ENCODE measurements at places on chromosomes 13 and 19.

- no peak for DNase-seq
These were observed 7.1 kb downstream of the LDLR start for GRCh38 chr19:11096210-11096841.

- DNase-seq: no peak
These were observed 5.4 kb downstream of the ATP4B start for GRCh38 chr13:113652404-113653263.

- no peak for DNase-seq
These were observed 63.4 kb downstream of the INSR start for GRCh38 chr19:7230826-7231225.

DNA sequence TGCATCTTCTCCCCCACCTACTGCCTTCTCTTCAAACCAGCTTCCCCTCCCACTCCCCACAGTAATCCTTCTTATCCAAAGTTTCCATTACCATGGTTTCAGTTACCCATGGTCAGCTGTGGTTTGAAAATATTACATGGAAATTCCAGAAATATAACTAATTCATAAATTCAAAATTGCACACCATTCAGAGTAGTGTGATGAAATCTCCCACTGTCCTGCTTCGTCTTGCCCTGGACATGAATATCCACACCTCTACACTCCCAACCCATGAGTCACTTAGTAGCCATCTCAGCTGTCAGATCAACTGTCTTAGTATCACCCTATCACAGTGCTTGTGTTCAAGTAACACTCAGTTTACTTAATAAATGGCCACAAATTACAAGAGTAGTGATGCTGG lies 3.8 kb upstream of the KCTD12 start:
- no peak for DNase-seq

GRCh38 chr19:13979686-13980085 lies 26.4 kb downstream of the RFX1 start:
- no peak for DNase-seq

- no peak for DNase-seq
These were observed 119.7 kb upstream of the SOX1 start for GRCh38 chr13:111947026-111947810.

DNA sequence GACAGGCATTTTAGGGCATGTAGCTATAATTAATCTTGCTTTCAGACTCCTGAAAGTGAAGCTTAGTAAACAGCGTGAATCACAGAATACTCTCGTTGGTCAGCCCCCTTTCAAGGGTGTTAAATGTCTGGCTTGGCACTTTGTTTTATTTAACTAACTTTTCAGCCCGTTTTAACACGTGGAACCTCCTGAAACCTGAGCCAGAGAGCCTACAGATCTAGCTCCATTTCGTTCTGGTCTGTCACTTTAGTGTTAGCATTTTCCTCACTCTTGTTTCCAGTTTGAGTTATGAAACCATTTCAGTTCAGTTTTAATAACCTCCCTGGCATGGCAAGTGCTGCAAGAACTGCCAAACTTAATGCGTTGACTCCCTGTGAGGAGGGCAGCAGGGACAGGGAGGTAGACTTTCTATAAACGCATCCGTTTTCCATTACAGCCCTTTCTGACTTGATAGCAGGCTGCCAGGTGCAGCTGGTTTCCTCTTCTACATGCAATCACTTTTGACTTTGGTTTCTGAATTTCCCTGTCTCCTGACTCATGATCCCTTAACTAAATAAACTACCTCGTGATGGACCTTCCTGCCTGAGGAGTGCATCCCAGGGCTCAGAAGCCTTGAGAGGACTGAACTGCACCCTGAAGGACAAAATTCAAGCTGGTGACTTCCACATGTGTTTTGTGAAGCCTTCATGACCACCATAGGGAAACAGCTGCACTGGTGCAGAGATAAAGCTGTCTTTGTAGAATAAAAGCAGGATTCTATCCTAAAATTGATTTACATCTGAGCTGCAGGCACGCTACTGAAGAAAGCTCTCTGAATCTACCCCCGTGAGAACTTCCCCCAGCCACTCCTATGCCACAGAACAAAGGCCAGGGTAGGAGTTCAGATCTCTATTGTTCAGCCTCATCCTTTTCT lies 192.6 kb downstream of the DLEU7 start:
- no peak for DNase-seq

- no peak for DNase-seq
These were observed 149.0 kb downstream of the HS6ST3 start for GRCh38 chr13:96238861-96239260.
